Activated naive CD4-positive, alpha-beta T cell treated with anti-CD3 and anti-CD28 coated beads for 36 hours (primary cell): ENCODE measurements at places on chromosomes 5 and 9. TPM values are rescaled to one million over a fixed set of nuclear protein-coding genes. Genes with fewer than 3 reads are reported as not detected.

Gene GHR
- not detected for total RNA-seq

Gene NMUR2
- not detected for total RNA-seq

Gene GEMIN5
- 23.3 TPM for total RNA-seq

Gene PCDHB4
- not detected for total RNA-seq

Gene HSPB3
- not detected for total RNA-seq

Gene FOXD1
- 0.12 TPM for total RNA-seq

Gene TMC1
- total RNA-seq = not detected
